ENCODE measurements at places on chromosomes 2 and 18.

GRCh38 chr2:6557737-6558136, 308.0 kb downstream of the CMPK2 start:
- no peak for DNase-seq

GRCh38 chr2:170830166-170830565, 13.5 kb downstream of the GAD1 start:
- DNase-seq: no peak

DNA sequence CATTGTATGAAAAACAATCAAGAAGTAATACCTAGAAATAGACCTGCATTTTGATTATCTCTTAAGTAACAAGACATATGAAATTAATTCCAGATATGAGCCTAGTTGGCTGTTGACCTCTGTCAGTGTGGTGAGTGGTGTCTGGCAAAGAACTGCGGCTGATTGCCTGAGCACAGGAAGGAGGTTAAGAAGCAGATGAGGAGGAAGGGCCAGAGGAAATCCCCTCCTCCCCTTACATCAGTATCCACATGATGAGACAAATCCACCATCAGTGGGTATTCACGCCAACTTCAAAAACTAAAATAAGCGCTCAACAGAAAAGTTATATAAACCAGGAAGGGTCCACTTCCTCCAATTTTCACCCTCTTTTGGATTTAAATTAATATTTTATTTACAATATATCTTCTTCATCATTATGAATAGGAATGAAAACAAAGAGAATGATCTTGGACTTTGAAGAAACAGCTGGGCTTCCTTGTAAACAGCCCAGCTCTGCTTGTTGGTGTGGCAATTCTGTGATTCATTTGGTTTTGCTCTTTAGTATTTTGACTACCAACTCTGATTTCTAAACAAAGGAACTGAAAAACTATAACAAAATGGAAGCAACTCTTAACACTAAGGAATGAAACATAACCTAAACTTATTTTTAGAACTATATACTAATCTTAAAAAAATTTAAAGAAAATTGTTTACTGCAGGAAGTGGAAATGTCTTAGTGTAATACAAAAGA, 27.3 kb downstream of the RFTN2 start:
- DNase-seq: no peak

GRCh38 chr2:122451040-122451439, 695.6 kb downstream of the TSN start:
- DNase-seq: no peak

GRCh38 chr2:136347981-136348380, 230.0 kb upstream of the CXCR4 start:
- DNase-seq: no peak

- DNase-seq: no peak
Observed at GRCh38 chr2:176127774-176128072, 1.8 kb upstream of the HOXD8 start.

DNA sequence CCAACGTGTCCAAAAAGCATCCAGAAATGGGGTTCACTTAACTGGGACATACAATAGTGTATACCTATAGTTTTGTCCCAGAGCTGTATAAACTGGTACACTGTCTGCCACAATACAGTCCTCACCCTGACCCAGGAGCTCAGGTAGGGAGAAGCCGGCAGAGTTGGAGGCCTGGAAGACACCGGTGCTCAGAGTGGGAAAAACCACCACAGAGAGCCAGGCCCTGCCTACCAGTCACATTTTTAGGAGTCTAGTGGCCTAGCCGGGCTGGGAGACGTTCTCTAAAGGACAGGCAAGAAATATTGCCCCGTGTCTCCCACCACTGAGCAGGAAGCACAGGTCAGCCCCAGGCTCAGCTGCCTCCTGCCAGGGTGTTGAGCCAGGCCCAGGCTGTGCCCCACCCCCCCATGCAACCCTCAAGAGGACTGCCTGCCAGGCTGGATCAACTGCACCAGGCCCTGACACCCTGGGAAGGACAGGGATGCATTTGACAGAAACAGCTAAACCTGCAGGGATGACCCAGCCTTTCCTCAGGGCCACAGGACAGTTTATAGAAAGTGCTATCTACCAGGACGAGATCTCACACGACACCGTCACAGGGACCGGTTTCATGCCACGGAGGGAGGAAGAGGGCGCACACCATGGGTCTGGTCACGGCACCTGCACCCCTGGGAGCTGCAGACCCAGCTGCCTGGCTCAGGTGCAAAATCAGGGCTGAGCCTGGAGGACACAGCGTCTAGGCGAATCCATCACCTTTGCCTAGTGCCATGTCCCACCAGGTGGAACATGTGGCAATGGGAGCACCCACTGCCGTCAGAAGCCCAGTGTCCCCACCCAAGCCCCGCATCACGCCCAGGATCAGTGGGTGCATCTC, 89.9 kb downstream of the TMEM18 start:
- DNase-seq: no peak

GRCh38 chr2:237345411-237345810, 68.6 kb downstream of the COL6A3 start:
- DNase-seq: no peak

DNA sequence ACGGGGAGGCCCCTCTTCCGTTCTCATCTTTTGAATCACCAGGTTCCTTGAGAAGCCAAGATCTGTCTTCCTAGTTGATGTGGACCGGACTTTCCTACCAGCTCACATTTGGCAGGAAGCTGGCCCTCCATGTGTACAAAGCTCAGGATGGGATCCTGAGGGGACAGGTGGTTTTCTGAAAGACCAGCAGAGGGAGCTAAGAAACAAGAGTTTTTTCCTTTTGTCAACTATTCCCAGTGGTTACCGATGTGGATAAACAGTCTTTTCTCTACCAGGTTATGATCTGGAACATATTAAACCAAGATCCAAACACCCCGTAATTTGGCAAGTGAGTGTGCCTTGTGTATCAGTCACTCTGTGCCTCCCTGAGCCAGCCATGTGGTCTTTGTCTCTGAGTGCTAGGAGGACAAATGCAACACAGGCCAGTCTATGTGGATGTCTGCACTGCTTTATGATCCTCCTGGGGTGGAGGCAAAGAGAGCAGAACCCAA, 25.1 kb upstream of the ARHGAP25 start:
- no peak for DNase-seq

DNA sequence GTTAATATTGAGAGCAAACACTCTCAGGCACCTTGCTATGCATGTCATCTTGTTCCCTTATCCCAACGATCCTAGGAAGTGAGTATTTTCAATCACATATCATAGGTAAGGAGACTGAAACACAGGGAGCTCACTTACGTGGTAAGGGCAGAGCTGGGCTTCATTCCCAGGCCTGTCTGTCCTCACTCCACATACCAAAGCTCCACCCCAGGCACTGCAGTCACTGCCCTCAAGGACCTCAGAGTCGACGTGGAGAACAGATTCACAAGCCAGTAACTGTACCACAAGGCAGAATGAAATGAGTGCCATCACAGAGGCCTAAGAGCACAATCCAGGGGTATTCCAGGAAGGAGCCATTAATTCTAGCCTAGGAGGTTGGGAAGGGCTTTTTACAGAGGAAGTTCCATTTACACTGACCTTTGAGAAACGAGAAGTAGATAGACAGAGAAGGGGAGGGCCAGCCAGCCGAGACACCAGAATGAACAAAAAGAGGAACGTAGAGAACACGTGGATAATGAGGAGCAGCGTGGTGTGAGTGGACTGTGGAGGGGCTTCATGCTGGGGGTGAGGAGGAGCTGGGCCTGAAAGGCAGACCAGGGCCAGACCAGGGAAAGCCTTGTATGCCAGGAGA, 48.6 kb downstream of the KIAA2012 start:
- no peak for DNase-seq

- DNase-seq: no peak
Observed at GRCh38 chr2:171703574-171704347, 16.5 kb downstream of the DYNC1I2 start.

DNA sequence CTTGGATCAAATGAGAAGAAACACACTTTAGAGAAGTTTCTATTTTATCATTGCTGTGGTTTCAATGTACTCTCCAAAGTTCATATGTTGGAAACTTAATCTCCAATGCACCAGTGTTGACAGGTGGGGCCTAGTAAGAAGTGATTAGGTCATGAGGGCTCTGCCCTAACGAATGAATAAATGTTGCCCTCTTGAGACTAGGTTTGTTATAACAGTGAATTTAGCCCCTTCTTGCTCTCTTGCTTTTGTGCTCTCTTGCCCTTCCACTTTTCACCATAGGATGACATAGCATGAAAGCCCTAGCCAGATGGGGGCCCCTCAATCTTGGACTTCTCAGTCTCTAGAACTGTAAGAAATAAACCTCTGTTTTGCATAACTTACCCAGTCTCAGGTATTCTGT, 664.8 kb downstream of the DCC start:
- DNase-seq: no peak

GRCh38 chr2:85873679-85874078, 15.1 kb downstream of the ST3GAL5 start:
- DNase-seq: no peak

DNA sequence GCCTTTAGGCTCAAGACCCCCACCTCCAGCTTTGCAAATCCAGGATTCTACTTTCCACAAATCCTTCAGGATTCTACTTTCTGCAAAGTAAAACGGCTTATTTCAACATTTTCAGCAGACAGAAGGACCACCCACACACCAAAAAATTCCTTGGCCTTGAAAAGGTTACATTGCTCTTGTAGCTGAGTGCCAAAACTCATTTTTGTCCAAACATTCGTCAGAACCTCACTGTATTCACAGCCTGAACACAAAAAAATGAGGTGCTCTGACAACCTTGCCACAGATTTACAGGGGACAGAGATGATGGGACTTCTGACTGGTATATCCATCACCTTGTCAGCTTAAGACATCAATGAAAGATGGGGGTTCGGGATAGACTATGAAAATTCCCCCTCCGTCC, 63.0 kb upstream of the COX7A2L start:
- no peak for DNase-seq

- DNase-seq: no peak
Observed at GRCh38 chr2:216298719-216299495, 73.4 kb downstream of the MARCHF4 start.

DNA sequence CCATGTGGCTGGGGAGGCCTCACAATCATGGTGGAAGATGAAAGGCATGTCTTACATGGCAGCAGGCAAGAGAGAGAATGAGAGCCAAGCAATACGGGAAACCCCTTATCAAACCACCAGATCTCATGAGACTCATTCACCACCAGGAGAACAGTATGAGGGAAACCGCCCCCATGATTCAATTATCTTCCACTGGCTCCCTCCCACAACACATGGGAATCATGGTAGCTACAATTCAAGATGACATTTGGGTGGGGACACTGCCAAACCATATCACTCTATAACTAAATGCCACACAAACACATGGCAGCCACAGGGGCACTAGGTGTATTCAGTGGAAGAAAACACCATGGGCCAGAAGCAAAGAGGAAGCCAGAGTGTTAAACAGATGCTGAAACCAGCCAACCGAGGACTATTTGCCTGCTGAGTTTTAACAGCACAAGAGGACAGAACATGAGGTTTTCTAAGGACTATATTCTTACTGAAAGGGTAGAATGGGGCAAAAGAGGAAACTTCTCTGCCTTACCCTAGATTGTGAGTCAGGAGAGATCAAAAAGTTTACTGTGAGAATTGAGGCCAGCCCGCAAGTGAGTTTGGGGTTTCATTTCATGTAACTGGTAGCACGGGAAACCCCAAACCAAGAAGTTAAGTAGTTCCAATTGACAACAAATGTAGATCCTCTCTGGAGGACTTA, 49.2 kb downstream of the SIGLEC15 start:
- DNase-seq: peak; percentile 27

GRCh38 chr2:112687522-112687921, 33.3 kb upstream of the NT5DC4 start:
- no peak for DNase-seq

- no peak for DNase-seq
Observed at GRCh38 chr2:149488706-149489440, 98.7 kb downstream of the MMADHC start.

DNA sequence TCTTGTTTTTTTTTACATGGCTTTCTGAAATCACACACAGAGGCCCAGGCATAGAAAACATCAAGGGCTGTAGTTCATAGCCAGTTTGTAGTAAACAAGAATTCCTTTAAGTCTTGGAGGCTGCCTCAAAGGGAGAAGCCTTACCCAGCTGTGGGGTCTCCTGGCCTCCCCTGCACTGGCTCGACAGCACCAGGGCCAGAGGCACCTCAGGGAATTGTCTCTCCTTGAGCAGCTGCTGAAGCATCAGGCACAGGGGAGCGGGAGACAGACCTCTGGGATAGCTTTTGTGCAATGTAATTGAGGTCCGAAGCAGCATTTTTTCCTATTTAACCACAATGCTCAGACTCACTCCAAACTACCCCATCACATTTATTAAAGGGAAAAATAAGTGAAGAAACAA, 209.1 kb downstream of the HRH4 start:
- no peak for DNase-seq

GRCh38 chr2:79935771-79936657, 368.5 kb downstream of the LRRTM1 start:
- no peak for DNase-seq

GRCh38 chr2:10757814-10758286, 36.4 kb downstream of the ATP6V1C2 start:
- no peak for DNase-seq

DNA sequence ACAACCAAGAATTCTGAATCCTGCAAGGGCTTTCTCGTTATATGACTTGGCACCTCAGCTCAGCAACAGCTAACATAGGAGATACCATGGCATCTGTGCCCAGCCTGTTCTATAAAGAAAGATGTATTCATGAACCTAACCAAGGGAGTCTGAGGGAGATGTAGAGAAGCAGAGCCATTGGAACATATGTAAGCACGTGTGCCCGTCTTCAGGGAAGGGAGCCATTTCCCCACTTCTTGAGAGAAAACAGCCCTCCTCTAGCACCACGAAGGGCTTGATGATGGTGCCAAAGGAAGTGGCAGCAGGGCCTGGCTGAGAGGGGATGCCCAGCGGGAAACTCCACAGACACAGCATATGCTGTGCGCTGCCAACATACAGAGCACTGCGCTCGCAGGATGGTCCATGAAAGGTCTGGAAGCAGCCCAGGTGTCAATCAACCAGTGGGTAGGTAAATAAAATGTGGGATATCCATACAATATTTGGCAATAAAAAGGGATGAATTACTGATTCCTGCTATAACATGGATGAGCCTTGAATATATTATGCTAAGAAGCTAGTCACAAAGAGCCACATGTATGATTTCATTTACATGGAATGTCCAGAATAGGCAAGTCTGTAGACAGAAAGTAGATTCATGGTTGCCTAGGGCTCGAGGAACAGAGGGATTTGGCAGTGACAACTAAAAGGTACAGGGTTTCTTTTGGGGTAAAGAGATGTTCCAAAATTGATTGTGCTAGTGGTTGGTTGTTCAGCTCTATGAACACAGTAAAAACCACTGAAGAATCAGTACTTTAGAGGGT, 16.1 kb downstream of the TMEM247 start:
- DNase-seq: no peak

DNA sequence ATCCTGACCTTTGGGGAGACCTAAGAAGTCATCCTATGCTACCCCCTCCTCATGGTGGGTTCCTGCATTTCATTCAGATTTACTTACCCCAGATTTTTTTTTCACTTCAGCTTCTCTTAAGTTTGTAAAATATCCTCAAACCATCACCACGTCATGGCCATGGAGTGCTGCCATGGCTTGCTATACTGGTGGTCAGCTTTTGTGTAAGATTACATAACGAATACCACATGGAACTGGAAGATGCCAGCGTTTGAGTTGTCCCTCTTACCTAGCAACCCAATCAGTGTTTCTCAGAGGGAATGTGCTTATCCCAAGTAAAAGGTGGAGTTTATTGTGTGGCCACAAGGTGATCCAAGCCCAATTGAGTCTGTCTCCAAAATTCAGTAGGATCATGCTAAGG, 148.6 kb upstream of the ALPP start:
- no peak for DNase-seq

- no peak for DNase-seq
Observed at GRCh38 chr2:237496428-237496827, 9.4 kb downstream of the MLPH start.

GRCh38 chr18:63844254-63844653, 43.3 kb upstream of the SERPINB2 start:
- DNase-seq: no peak
